CD4-positive, alpha-beta T cell treated with Interleukin-6 at 100 ng/mL for 8 hours (primary cell): ENCODE measurements at places on chromosomes 3 and 15.
A peak's percentile ranks its signal among the peaks of the same experiment; 100 is the strongest.

DNA sequence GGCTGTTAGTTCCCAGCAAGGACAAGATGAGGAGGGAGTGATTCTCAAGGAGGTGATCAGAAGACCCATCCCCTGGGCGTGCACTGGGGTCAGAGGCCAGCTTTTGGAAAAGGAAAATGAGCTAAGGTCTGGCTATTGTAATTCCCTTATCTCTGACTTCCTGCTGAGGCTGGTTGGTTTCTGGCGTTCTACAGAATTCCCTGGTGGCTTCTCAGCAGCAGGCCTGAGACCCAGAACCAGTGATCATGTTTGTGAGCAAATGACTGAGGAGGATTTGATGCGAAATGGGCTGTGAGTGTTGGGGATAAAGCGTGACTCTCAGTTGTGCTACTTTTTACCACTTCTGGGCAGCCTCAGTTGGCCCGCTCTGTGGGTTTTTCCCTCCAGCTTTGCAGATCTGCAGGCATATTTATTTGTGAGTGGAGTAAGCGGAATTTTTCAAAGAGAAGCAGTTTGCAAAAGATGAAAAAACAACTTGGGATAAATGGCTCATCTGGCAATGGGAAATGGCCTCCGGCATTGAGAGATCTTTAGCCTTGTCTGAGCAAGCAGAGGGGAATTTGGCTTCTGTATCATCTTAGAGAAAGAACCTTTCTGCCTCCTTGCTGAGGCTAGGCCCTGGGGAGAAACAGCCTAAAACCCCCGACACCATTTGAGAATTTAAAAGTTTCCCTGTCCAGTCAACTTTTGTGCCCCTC lies 102.7 kb downstream of the SLCO3A1 start:
- DNase-seq: no peak

- no peak for DNase-seq
Measured at GRCh38 chr3:46844881-46845312, 18.3 kb downstream of the MYL3 start.

DNA sequence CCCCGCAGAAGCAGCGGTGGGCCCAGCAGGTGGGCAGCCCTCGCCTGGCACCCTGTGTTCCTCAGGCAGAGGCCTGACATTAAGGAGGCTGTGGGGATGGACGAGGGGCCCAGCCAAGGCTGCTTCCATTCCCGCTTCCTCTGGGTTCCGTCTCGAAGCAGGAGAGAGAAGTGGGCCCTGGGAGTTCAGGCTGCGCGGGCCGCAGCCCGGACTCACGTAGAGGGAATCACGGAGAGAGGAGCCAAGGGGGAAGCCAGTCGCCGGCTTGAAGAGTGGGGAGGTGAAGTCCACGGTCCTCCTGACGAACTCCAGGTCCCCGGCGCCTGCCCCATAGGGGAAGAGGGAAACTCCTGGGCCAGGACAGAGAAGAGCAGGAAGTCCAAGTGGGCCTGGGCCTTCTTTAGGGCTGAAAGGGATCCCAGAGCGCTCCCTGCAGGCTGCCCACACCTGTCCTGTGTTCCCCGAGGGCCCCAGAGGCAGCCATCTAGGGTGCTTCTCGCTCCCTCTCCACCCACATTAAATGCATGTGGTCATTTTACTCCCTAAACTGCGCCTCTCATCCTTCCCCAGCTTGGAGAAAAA lies 37.7 kb downstream of the MUC4 start:
- DNase-seq: no peak

GRCh38 chr3:114650808-114651207 lies 357.0 kb downstream of the TIGIT start:
- DNase-seq: no peak

DNA sequence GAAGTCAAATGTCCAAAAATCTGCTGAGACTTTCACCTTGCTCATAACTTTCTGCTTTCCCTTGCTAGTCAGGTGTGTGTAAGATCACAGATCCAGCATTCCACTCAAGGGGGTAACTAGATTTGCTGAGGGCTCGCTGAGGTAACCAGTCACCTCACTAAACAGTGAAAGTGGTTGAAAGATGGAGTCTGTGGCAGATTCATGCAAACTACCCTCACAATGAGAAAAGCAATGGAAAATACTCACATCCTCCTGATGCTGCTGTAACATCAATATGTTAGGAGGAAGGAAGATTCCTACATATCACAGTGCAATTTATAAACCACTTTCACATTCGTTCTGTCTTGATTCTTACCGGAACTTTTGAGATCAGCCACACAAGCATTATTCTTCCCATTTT lies 174.3 kb upstream of the BCL6 start:
- DNase-seq: no peak

DNA sequence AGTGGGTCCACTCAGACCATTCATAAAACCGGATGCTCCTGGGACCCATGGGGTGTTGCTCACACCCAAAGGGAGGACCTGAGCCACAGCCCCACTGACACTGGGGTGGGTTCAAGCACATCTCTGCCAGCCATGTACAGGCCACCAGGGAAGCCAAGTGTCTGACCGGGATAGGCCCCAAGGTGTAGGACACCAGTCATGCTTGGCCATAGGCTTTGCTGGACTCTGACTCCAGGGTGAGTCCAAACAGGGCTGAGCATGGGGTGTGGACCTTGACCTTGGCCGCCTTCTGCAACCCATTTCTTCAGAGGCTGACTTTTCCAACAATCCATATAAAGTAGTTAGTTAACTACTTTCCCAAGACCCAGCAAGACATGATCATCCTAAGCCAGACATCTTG lies 31.4 kb upstream of the DUSP7 start:
- no peak for DNase-seq

GRCh38 chr15:40190591-40190990 lies 29.7 kb downstream of the BUB1B start:
- no peak for DNase-seq

DNA sequence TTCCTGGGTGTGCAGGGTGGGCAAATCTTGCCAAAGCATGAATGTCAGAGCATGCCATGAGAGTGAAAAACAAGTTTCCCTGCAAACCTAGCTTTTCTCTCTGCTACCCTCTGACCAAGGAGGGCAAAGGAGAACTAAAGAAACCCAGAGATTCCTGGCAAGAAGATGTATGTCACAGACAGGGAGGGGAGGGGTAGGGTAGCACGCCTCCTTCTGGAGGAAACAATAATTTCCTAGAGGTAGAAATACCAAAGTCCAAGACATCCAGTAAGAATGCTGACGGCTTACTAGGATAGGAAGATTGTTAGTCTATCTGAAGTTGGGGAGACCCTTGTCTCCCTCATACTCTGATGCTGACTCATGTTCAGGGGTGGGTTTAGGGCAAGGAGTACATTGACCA lies 203.9 kb downstream of the NR1D2 start:
- no peak for DNase-seq

- no peak for DNase-seq
Measured at GRCh38 chr3:73848173-73848906, 223.6 kb upstream of the PDZRN3 start.

DNA sequence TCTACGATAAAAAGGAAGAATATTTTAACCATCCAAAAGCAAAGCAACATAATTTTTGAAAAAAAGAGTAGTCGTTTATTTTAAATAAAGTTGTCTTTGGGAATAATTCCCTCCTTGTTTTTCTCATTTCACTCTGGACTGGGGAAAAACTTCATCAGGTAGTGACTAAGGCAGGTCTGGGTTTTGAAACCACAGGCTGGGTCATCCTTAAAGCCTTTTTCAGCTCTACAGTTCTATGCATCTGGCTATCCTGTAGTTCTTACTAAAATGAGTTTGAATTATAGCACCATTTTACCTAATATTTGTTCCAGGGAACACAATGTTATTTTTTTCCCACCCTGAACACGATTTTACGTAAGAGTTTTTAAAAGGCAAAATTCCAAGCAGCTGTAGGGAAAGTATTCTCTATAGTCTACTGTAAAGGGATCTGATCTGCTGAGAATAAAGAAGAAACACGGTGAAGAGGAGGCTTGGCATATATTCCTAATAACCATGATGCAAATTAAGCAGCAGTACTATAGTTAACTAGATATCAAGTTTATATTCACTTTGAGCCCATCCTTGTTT lies 107.7 kb downstream of the OSBPL10 start:
- no peak for DNase-seq

DNA sequence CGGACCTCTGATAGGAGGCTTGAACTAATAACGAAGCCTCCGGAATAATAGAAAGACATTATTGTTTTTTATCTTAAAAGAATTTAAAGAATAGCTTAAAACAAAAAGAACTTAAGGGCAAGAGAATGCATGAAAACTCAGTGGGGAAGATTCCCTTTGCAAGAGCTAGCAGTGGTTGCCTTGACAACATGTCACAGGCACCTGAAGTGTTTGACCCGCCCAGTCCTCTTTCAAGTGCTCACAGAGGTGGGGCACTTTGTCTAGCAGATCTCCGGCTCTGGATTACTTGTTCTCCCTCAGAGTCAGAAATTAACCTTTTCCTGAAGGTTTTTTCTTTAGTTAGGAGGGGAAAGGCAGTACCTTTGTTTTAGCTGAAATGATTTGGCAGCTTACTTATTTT lies 37.8 kb downstream of the LARS2 start:
- no peak for DNase-seq

- DNase-seq: no peak
Measured at GRCh38 chr3:71211083-71211482, 372.4 kb downstream of the FOXP1 start.

- no peak for DNase-seq
Measured at GRCh38 chr3:16303037-16303575, 38.1 kb downstream of the OXNAD1 start.

GRCh38 chr15:89192766-89193165 lies 28.6 kb downstream of the RLBP1 start:
- DNase-seq: no peak

- no peak for DNase-seq
Measured at GRCh38 chr3:160049038-160049437, 60.4 kb downstream of the IL12A start.

- no peak for DNase-seq
Measured at GRCh38 chr3:197380786-197381185, 82.4 kb upstream of the DLG1 start.

DNA sequence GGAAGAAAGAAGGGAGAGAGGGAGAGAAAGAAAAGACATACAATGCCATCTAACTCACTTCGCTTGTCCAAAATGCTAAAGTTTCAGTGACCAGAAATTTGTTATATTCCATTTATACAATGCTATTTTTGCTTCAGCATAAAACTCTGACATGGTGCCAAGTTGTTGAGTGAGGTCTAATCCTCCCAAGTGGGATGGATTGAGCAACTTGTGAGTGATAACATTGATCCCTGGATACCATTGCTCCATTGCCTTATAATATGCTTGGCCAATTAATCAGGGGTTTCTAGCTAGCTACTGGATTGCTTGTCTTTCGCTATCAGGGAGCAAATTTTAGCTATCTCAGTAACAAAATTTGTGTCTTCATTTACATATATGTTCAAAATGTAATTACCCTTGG lies 615.6 kb upstream of the DPPA4 start:
- DNase-seq: no peak

GRCh38 chr3:52454938-52455282 lies 494 bp upstream of the NISCH start:
- no peak for DNase-seq

DNA sequence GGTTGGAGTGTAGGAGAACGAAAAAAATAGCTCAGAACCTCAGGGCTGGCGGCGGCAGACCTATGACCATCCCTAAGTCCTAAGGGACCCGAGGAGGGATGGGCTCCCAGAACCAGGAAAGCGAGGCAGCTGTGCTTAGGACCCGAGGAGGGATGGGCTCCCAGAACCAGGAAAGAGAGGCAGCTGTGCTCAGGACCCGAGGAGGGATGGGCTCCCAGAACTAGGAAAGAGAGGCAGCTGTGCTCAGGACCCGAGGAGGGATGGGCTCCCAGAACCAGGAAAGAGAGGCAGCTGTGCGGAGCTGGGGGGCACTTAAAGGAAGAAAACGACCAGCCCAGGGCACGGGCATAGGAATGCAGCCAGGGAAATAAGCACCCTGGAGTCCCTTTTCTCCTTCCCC lies 125.0 kb upstream of the DLG1 start:
- no peak for DNase-seq

GRCh38 chr15:93088200-93088980 lies 621 bp downstream of the RGMA start:
- DNase-seq: no peak

DNA sequence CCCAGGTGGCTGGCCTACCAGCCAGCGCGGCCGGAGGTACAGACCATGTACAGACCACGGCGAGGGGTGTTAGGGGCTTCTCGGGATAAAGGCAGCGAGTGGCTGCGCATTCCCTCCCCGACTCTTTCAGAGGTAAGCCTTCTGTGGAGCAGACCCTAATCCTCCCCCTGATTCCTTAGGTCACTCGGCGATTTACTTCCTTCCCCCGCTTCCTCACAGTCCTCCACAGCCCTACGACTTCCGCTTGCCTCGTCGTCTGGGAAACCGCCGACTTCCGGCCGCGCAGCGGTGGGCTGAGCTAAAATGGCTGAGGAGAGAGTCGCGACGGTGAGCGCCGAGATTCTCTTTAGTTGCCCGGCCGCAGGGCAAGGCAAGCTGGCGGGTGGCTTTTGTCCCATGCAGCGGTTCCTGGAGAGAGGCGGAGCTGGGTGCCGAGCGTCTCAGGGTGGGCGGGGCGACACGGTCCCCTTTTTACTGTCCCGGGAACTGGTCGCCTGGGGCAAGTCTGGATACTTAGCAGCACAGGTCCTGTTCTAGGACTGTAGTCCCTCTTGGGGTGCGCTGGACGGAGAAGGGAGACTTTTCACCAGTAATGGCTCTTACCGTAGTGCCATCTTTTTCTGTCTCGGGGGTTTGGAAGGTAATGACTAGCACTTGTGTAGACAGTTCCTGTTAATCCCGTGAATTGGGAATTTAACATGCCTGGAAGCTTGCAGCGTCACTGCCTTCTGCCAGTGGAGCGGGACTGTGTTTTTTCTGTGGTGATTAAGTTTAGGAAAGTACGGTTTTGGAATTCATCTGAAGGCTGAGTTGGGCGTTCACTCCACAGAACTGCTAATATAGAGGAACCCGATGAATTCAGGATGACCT lies at the start of the genes BBS4 and HIGD2B:
TSS of gene BBS4 (plus strand) at position 283 of the 870 bp plus-strand sequence. CDS start at position 304, 21 bp downstream.
TSS of gene HIGD2B (minus strand) at position 258 of the 870 bp plus-strand sequence. CDS start 9,808 bp downstream, outside the sequence.
- DNase-seq: peak; percentile 79

- DNase-seq: no peak
Measured at GRCh38 chr3:110267304-110267845, 804.2 kb upstream of the NECTIN3 start.

GRCh38 chr3:195003006-195003892 lies 267.7 kb downstream of the XXYLT1 start:
- no peak for DNase-seq

DNA sequence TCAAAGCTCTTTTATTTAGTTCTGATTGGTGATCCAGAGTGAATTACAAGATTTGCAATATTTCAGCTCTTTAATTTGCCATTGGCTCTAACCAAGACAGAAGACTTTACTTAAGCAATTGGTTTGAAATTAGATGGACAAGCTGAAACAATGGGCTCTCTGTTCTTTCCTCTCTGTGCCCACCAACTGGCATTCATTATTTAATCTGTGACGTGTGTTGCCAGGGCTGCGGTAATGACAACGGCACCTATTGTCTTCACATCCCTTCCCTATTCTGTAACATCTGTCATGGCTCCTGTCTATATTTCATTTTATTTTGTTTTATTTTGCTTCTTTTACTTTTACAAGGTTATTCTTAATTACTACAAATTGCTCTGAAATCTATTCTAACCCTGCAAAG lies 33.9 kb downstream of the PLD1 start:
- DNase-seq: no peak
